ENCODE measurements at places on chromosomes 12 and 14.

- DNase-seq = no peak
Observed at GRCh38 chr14:43207189-43207588, 1299.9 kb downstream of the FSCB start.

DNA sequence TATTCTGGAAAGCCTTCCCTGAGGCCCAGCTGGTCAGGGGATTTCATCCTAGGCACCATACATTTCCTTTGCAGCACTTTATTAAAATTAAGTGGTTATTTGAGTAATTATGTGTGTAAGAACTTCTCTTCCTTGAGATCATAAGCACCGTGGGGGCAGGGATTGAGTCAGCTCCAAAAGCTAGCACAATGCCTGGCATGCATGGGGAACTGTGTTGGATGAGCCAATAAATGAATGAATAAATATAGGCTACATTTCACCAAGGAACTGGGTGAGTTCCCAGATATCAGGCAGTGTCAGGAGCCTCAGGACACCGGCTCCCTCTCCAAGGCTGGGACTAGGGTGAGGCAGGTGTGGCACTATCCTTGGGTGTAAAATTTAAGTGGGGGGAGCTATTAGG lies 82.8 kb upstream of the FBXO21 start:
- no peak for DNase-seq

DNA sequence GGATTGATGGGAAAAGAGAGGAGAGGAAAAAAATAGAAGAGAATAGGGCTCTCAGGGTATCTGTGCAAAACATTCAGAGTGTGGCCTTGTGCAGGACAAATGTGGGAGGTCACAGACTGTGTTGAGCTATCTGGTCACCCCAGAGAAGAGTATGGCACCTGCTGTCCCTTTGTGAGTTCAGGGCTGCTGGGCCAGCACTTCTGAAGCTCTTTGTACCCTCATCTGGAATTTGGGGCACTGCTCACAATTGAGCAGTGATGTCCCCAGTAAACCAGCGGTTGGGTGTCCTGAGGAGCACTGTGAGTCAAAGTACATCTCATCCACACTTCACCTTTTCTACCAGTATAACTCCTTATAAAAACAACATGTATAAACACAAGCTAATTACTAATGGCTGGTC lies 2.6 kb upstream of the KRT81 start:
- DNase-seq = peak; percentile 32

DNA sequence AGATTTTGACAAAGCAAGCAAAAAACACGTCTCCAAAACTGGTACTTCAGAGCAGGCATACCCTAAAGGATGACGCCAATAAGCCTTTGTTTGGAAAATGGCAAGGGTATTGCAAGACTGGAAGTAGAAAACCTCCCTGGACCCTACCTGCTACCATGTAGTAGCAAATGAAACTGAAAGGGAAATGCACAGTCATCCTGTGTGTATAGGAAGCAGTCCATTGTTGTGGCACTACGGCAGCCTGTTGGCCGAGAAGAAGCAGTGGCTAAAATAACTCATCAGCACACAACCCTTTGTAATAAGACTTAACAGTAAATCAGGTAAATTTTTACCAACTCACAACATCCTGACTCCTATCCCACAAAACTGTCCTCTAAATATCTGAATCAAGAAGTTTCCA lies 386.4 kb downstream of the RGS6 start:
- no peak for DNase-seq

- no peak for DNase-seq
Observed at GRCh38 chr12:65830305-65830704, 6.0 kb downstream of the HMGA2 start.

DNA sequence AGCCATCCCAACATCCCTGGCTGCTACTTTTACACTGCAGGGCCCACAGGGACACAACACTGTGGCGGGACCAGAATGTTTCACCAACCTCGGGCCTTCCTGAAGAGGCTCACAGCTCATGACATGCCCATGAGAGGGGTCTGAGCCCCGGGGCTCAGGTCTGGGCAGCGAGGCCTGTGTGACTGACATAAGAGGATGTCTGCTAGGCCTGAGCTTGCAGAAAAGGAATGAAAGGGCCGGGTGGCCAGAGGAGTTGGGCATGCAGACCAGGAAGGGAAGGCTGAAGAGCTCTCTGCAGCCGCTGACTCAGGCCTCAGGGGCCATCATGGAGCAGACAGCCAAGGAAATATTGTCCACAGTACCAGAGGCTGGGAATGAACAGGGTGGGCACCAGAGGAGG lies 18.3 kb upstream of the VSX2 start:
- no peak for DNase-seq

DNA sequence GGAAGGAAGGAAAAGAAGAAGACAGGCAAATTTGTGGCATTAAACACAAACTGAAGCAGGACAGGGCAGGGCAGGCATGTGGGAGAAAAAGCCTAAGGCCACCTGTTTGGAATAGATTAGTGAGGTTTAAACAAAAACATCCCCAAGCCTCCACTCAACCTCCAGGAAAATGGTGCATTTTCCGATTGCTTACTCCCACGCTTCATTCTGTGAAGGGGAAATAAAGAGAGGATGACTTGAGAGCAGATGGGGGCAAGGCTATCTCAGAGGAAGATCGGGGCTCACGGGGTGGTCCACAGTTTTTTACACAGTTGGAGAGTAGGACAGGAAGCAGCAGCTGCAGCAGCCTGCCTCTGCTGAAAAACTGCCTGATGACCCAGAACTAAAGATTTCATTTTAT lies 250.9 kb downstream of the DUSP6 start:
- no peak for DNase-seq

- no peak for DNase-seq
Observed at GRCh38 chr14:23864861-23865260, 88.7 kb upstream of the DHRS4 start.

DNA sequence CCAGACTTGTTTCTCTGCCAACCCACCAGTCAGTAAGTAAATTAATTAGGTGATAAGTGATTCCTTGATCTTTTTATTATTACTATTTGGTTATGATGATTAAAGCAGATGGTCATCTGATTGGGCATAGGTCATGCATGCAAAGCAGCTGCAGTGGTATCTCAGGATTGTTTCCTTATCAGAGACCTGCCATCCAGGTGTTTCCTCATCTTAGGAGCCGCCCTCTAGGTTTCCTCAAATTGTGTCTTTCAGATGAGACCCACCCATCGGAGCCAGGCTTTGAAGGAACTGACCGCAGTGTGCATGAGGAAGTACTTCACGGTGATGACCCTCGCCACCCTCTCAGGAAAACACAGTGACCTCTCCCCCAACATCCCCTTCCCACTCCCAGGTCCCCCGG lies 63.3 kb downstream of the ZFP36L1 start:
- DNase-seq = no peak

DNA sequence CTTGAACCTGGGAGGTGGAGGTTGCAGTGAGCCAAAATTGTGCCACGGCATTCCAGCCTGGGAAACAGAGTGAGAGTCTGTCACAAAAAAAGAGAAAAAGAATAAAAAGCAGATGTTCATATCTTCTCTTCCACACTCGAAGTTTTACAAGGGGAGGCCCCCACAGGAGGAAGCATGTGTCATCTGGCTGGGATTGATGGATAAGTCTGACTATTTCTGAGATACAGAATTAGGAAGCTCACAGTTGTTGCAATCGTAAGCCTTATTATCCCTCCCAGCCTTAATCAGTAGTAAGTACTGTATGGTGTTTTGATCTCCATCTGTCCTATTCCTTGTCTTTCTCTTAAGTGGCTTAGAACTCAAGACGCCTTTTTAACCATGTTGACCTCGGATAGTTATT lies 31.9 kb upstream of the RASSF8 start:
- no peak for DNase-seq

DNA sequence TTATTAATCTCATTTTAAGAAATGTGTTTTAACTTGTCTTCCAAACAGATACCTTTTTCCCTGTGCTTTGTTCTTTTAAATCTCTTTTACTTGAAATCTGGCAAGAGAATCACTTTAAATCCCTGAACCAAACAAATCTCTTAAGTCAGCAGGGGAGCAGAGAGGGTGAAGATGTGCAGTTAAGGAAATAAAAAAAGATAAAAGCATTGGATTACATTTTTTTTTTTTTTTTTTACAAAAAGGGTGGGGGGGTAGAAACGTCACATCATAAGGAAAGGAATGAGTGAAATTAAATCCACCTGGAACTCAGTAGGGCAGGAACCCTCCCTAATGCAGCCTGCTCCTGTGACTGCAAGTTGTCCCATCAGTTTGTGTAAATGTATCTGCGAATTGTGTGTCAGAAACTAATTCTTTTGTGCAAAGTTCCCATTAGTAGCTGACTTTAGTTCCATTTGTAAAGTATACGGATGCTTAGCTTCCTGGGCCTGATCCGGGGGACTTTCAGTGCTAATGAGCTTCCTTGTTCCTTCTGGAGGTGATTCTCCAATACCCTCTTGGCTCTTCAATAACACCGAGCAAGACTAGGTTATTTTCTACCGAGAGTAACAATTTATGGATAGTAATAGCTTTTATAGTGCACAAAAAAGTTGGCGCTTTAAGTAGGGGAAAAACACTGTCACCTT lies 1.5 kb downstream of the TTC6 start:
- no peak for DNase-seq

DNA sequence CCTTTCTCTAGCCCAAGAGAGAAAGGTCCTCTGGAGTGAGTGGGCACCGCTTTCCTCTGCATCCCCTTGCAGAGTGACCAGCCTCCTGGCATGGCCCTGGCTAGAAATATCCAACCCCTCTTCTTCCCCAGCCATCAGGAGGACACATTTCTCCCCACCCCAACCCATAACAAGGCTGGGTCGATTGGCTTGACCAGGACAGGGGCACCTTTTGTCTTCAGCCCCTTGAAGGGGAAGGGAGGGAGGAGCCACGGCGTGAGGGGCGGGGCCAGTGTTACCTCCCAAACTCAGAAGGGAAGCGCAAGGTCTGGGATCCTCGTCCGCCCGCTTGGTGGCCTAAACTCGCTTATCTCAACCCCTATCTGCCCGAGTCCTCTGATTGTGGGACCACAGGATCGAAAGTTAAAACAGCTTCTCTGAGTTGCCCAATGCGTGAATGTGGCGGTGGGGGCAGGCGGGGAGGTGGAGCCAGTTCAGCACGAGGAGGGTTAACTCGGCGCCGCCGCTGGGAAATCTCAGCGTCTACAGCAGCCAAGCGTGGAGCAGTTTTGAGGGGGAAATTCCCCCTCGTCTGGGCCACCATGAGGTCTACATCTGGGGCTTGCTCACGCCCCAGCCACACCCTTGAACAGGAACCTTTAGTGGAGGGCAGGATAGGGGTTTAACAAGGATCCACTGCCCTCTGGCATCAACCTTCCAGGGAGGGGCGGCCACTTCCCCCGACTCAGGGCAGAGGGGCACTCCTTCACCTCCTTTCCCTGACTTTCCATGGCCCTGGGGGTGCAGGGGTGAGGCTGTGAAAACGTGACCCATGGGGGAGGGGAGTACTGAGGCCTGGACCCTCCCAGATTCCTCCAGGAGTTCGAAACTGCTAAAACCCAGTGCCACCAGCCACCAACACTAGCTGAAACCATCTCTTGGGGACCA lies 795 bp downstream of the STAT6 start:
- DNase-seq = peak; percentile 89

DNA sequence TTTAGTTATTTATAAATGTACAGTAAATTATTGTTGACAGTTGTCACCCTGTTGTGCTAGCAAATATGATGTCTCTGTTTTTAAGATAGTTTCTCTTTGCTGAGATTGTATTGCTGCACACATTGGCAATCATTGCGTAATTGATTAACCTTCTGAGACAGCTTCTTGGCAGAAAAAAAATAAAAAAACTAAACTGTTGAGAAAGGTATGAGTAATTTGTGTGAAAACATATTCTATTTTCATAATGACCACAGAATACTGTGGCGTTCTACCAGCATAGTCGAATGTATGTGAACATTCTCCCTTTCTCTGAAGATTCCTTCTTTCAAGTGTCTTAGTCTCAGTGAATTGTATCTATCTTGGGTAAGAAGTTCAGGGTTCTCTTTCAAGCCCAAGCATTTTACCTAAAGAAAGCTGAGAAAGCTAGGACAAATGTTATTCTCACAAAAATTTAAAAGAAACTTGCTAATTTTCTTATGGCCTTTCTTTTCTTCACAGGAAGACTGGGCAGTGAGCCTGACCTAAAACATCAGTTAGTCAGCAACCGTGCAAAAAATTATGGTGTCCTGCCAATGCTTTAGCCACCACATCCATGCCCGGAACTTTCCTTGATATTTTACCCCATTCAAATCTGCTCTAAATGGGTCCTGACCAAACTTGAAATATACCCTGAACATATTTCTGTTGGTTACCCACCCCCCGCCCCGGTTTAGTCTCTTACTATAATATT lies 69.0 kb upstream of the REP15 start:
- no peak for DNase-seq

DNA sequence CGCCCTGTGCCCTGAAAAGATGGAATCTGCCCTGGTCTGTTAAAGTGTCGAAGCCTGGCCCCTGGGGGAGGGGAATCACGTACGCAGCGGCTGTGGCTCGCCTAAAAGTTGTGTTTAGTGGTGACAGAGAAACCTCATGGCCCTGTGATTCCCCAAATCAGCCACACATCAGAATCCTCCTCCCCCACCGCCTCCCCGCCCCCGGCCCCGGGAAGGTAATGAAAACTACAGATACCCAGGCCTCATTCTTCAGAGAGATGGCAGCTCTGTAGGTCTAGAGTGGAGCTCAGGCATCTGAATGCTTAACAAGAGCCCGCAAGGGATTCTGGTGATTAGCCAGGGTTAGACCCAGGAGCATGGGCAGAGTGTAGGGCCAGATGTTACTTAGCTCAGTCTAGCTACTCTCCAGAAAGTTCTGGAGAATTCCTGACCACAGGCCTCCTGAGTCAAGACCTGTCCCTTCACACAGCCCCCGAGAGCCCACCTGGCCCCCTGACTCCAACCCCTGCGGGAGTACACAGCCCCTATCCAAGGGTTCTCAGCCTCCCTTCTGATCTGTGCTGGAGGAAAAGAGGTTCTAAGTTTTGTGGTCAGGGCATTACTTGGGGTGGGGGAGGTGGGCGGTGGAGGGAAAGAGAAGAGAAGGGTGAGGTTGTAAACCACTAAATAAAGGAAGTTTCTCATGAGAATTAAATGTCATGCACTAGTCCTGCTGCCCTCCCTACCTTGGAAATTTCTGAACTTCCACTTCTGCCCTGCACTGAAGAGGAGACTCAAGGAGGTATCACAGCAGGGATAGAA lies 114.8 kb downstream of the PLXNC1 start:
- peak; percentile 80 for DNase-seq

GRCh38 chr12:90322006-90322405 lies 613.4 kb upstream of the ATP2B1 start:
- no peak for DNase-seq

GRCh38 chr12:39127401-39127800 lies 222.0 kb upstream of the CPNE8 start:
- no peak for DNase-seq

DNA sequence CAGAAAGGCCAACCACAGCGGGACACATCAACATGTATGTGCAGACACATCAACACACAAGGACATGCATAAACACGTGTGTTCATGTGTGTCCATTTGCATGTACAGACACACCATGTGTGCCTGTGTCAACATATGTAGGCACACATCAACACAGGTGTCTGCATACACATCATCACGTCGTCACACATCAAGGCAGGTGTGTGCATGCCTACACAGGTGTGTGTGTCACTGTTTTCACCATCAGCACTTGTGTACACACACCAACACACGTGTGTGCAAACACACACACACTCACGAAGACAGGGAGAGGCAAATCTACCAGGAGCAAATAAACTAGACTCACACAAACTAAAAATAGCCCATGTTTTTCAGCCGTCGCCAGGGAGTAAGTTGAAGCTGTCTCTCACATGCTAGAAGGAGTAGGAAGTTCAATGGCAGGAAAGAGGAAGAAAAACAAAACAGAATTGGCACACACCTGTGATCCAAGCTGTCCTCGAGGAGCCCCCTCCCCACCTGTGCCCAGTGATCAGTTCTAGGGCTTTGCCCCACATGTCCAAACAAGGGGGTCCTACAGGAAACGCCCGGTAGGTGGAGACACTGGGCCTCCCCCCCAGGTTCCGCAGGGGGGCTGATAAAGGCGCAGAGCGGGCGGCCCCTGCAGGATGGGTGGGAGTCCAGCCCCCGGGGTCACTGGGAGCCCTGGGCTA lies 7.4 kb downstream of the SCARB1 start:
- DNase-seq = no peak

Data from activated CD8-positive, alpha-beta memory T cell treated with anti-CD3 and anti-CD28 coated beads, Interleukin-2, amount 50 U/mL, for 48 hours (primary cell).